ENCODE measurements at places on chromosomes 2 and 18.
A peak's percentile ranks its signal among the peaks of the same experiment; 100 is the strongest.

DNA sequence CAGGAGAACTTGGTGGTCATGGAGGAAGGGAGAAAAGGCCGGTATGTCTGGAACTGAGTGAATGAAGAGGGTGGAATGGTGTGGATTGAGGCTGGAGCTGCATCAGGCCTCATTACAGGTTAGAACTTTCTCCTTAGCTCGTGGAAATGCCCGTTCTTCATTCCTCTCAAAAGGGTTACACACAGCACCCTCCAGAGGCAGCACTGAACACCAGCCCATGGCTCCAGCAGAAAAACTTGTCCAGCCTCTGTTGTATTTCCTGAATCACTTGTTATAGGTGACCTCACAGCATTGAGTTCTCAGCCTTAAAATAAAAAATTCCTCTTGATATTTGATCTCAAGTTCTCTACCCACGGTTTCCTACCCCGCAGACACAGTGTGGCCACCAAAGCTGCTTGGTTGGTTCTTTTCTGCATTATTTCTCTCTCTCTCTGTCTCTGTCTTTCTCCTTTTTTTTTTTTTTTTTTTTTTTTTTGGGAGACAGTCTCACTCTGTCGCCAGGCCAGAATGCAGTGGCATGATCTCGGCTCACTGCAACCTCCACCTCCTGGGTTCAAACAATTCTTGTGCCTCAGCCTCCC, 89.6 kb downstream of the ITGB1BP1 start:
- DNase-seq = no peak

DNA sequence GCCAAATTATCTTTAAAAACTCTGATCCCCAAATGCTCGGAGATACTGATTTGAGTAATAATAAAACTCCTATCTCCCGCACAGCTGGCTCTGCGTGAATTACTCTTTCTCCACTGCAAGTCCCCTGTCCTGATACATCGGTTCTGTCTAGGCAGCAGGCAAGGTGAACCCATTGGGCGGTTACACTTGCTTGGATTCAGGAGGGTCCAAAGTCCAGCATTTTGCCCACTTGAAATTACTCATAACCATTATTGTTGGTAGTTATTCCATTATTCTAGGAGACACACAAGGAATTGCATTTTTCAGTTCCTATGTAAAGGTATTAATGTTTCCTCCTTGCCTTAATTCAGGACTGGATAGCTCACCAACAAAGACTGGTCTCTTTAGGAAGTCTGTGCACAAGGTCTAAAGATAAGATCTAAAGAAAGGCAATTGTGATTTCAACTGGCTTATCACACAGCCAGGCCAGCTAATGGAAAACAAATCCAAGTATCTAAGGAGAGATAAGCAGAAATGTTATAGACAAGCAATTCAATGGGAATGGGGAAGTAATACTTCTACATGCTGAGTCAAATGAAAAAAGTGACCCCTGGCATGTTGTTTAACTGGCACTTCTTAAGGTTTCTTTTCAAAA, 23.2 kb upstream of the NPC1 start:
- DNase-seq = no peak

DNA sequence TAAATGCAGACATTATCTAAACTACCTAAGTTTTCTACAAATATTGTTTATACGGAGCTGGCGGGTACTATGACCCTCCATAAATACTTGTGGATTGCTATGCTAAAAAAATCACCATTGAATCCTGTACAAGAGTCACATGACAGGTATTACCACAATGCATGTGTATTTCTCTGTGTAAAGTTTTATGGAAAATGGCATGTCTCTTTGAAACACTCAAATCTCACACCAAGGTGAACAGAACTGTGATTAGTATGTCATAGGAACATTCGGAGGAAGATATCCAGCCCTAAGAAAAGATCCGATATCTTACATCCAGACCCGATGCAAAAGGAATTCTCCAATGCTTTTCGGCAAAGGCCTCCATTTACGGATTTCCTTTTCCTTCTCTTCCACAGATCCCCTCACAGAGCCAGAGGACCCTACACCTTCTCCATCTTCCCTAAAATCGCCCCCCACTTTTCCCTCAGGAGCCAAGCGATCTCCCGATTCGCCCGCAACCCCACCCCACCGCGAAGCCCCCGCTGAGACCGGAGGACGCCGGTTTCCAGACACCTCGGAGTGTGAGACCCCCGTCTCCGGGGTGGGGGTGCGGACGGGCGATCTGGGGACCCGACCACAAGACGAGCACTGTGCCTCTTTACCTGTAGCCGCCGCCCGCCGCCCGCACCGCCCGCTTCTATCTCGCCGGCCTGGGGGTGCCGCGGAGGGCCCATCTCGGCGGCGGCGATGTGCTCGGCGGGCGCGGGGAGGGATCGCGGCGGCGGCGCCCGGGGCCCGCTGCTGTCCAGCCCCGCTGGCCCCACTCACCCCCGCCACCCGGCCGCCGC, 1.2 kb downstream of the SAP130 start:
- DNase-seq = peak; percentile 38

DNA sequence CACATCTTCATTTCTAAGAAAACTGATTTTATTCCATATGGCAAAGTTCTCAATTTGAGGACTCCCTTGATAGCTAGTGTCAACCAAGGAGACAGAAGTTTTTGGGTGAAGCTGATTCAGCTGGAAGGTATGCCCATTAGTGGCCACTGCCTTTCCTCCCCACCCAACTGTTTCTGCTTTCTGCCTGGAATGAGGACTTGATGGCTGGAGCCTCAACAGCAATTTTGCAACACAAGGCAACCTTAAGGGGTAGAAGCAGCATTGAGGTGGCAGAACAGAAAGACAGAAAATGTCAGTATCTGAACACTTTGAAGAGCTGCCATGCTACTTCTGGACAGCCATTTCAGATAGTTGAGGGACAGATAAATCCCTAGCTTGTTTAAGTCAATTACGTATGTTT, 47.0 kb downstream of the INHBB start:
- no peak for DNase-seq

GRCh38 chr2:143560724-143561123, 431.5 kb downstream of the ARHGAP15 start:
- no peak for DNase-seq

DNA sequence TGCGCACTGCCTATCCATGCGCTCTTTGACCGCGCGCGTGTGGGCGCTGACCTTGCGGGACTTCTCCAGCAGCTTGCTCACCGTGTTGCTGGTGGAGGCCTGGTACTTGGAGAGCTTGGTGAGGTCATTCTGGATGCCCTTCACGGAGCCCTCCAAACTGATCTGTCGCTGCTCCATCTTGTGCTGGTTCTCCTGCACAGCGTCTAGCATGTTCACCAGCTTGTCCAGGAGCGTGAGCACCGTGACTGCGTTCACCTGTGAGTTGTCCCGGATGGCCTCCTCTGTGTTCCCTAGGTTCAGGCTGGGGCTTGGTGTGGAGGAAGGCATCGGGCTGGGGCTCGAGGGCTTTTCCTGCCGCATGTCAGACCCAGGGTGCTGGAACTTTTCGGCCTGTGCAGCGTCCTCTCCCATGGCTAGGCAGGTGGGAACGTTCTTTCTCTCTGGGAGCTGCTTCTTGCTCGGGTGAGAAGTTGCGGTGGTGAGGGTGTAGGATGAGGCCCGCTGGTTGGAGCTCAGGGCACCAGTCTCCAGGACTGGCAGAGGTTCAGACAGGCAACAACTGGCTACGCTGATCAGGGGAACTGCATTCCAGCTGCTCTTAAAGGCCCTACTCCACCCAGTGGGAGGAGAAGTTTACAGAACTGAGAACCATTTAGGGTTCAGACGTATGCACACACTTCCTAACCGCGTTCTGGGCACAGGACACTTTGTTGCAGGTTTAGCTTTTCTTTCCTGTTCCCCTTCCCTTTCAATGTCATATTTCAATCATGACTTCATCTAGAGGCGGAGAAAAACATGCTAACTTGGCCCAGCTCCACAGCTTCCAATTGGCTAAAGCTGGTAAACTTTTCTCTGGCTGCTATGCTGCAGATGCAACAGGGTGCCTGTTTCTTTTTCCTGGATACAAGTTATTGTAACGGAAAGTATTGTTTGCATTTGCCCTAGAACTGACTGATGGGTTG, at the start of gene CAVIN2:
Gene CAVIN2, minus strand, starts transcription at position 574 of the 962 bp plus-strand sequence. Its CDS starts 163 bp downstream, at position 411.
- DNase-seq = no peak

All from esophagus squamous epithelium (tissue), 5 donors.